NCI-H446 treated with DMSO at 0.1 percent for 48 hours (cell line): ENCODE measurements at places on chromosomes 1 and 21.
A peak's percentile ranks its signal among the peaks of the same experiment; 100 is the strongest.

- DNase-seq: no peak
Observed at GRCh38 chr1:212625781-212626450, 17.4 kb downstream of the ATF3 start.

- DNase-seq: no peak
Observed at GRCh38 chr1:228087771-228088251, 5.3 kb downstream of the ARF1 start.

GRCh38 chr1:213183036-213183672 is 132.1 kb downstream of the RPS6KC1 start:
- no peak for DNase-seq

DNA sequence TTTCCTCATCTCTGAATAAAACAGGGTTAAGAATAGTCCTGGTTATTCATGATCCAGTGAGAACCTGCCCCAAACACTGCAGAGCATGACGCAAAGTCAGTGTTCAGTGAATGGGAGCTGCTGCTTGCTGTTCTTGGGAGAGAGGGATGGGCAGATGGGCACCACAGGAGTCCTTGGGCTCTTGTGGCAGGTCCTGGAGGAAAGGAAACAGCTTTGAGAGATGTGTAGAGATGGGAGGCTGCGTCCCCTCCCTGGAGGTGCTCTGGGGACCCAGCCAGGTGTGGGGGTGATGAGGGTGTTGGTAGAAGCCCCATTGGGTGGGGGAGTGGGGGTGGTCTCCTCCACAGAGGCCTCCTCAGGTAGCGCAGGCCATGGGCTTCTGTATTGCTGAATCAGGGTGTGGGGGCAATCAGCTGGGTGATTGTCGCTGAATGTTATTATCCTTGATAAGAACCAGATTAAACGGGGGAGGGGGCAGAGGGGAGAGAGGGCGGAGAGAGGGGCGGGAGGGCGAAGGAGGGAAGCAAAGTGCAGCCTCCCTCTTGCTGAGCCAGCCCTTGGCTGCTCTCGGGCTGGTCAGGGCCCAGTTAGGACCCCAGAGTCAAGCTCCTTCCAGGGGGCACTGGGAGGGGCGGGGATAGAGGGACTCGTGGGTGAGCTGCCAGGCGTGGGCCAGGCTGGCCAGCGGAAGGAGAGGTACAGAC is 22.9 kb upstream of the CASZ1 start:
- no peak for DNase-seq

DNA sequence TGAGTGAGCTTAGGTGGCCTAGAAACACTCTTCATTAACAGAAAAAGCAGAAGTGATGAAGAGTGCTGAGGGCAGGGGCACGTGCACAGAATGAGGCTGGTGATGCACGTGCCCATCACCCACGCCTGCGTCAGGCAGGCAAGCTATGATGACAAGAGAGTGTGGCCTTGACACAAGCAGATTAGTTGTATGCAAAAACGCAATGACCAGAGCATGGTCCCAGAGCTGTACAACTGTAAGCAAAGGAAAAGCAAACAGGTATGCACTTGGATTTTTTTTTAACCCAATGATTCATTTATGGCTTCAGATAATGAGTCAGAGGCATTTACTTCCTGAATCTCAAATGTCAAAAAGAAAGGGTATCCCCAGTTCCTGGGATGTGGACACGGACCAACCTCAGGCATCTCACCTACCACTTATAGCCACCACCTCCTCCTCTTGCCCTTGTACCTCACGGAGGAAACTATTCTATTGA is 9.1 kb upstream of the TMEM61 start:
- DNase-seq: no peak

- no peak for DNase-seq
Observed at GRCh38 chr21:33618407-33618806, 23.1 kb downstream of the CRYZL1 start.

- no peak for DNase-seq
Observed at GRCh38 chr1:160859166-160859565, 3.5 kb downstream of the CD244 start.

GRCh38 chr1:52739699-52740467 is 13.6 kb downstream of the ZYG11B start:
- no peak for DNase-seq

- peak; percentile 24 for DNase-seq
Observed at GRCh38 chr1:208247696-208248095, 3.5 kb upstream of the PLXNA2 start.

DNA sequence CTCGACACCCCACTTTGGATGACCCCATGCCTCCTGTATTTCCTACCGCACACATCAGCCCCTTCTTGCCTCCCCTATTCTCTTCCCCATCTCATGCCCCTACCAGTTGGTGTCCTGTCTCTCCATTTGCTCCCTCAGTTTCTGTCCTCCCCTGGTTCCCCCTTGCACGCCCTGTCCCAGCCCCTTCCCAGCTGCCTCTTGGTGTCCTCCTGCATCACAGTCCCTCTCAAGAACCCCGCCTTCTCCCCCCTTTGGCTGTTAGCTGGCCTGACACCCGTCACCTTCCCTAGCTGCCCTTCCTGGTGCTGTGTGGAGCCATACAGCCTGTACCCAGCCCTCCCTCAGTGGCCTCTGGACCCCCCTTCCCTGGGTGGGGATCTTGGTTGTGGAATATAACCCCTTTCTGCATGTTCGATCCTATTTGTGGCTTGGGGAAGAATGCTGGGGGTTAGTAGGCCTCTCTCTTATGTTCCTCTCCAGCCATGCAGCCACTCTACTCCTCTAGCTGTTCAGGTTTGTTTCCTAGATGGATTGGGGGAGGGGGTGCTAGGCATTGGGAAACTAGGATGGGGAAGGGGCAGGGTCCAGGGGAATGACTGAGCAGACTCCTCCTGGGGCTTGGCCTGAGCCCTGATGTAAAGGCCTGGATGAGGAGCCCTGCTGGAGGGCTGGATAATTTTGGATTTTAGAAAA is 41.4 kb upstream of the NFASC start:
- DNase-seq: no peak

DNA sequence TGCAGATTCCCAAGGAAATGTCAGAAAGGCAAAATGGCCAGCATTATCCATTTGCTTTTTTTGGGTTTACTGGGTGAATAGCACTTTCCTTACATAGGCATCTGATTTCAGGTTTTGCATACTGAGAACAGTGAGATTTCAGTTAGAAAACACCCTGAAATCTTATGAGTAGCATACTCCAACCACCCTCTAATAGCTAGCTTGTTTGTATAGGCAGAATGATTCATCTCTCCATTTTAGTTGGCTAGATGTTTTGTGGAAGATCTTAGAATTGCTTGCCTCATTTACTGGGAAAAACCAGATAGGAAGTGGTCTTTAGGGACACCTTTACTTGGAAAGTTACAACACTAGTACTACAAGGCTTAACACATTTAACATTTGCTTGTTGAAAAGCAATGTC is 10.4 kb downstream of the KYAT3 start:
- DNase-seq: no peak

- no peak for DNase-seq
Observed at GRCh38 chr1:226990133-226990716, 50.1 kb downstream of the COQ8A start.

GRCh38 chr1:31866450-31867032 is 50.7 kb upstream of the SPOCD1 start:
- no peak for DNase-seq

GRCh38 chr1:23524716-23525401 is 6.2 kb downstream of the E2F2 start:
- DNase-seq: no peak

GRCh38 chr1:20753589-20753988 is 21.1 kb upstream of the SH2D5 start:
- no peak for DNase-seq

DNA sequence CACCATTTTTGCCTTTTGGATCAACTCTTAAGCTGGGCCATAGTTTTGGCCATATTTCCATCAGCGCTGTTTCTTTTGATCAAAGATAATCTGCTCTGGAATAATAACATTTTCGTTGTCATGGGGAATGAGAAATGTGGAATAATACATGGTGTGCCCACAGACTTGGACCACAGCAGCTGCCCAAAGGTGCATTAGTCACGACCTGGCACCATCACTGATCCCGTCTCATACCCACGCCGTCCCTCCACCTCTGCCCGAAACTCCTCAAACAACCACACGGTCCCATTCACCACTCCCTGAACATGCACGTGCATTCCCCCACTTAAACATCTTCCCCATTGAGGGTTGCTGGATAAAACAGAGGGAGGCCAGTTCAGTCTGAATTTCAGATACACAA is 76.9 kb downstream of the SLC66A1 start:
- no peak for DNase-seq

GRCh38 chr1:19460535-19461219 is 24.7 kb downstream of the CAPZB start:
- no peak for DNase-seq

- DNase-seq: no peak
Observed at GRCh38 chr1:193338194-193338593, 151.8 kb upstream of the B3GALT2 start.

- DNase-seq: no peak
Observed at GRCh38 chr1:88035578-88035977, 648.5 kb upstream of the PKN2 start.

- DNase-seq: no peak
Observed at GRCh38 chr1:230816018-230816417, 52.3 kb downstream of the C1orf198 start.

DNA sequence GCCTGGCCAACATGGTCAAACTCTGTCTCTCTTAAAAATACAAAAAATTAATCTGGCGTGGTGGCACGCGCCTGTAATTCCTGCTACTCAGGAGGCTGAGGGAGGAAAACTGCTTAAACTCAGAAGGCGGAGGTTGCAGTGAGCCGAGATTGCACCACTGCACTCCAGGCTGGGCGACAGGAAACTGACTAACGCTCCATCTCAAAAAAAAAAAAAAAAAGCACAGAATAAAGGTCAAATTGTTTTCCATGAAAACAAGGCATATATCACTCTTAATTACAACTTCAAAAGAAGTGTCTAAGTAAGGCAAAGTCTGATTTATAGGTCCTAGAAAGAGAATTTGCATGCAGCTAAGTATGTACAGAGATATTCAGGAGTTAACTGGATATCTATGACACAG is 25.6 kb downstream of the EYA3 start:
- no peak for DNase-seq

DNA sequence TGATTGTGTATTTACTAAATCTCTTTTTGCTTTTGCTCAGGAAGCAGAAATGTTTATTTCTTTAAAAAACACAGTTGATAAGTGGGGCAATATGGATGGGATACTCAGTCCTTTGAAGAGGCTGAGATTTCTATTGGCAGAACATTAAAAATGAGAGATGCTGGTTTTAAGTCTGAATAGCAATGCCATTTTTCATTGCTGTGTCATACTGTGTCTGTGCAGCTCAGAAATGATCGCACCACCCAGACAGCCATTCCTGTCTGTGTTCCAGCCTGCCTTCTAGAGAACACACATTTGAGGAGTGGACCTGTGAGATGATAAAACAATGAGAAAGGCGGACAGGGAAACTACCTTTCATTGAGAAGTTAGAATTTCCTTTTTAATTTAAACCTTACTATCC is 231.2 kb upstream of the USP24 start:
- no peak for DNase-seq

DNA sequence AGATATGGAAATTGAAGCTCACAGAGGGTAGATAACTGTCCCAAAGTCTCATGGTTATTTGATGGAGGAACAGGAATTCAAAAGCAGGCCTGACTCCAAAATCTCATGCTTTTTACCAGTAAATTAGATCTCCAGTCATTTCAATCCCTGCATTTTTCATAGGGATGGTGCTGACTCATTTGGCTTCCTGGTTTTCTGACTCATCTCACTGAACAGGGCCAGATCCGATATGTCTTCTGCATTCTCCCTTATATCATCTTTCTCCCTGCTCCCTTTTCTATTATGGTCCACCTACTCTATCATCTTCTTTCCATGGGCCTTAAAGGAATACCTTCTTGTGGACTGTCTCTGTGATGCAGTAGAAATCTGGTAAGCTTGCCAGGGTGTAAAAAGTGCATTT is 187.2 kb downstream of the FGGY start:
- peak; percentile 35 for DNase-seq

DNA sequence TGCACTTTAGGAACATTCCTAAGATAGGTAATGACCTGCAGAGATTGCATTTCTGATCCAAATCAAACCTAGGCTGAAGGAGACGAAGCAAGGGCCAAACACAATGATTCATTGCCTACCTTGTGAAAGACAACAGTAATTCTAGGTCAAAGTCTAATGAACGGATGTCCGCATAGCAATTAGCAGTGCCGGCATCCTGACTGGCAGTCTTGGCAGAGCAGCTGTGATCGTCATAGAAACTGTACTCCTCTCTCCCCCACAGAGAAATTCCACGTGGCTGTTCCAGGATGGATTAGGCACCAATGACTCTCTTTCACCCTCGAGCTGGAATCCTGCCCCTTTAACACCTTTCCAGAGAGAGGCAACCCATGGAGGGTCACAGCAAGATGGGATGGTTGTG is 28.9 kb upstream of the VAV3 start:
- peak; percentile 76 for DNase-seq

- DNase-seq: no peak
Observed at GRCh38 chr1:14598498-14599182, at the start of gene KAZN. TSS of gene KAZN (plus strand) at chr1:14598685.

DNA sequence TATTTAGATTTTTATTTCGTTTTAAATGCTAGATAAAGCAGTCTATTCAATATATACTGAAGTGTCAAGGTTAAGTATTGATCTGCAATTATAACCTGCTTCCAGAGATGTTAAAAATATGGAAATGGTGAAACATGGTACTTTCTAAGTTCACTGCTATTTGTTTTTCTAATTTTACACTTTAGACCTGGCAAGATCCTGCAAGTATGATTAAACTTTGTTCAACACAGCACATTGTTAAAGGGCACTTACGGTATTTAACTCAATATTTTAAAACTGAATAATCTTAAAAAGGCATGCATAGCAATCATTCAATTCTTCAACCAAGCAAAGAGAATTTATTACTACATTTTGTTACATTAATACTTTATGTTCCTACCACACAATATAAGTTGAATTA is 35.7 kb upstream of the ZZZ3 start:
- no peak for DNase-seq

DNA sequence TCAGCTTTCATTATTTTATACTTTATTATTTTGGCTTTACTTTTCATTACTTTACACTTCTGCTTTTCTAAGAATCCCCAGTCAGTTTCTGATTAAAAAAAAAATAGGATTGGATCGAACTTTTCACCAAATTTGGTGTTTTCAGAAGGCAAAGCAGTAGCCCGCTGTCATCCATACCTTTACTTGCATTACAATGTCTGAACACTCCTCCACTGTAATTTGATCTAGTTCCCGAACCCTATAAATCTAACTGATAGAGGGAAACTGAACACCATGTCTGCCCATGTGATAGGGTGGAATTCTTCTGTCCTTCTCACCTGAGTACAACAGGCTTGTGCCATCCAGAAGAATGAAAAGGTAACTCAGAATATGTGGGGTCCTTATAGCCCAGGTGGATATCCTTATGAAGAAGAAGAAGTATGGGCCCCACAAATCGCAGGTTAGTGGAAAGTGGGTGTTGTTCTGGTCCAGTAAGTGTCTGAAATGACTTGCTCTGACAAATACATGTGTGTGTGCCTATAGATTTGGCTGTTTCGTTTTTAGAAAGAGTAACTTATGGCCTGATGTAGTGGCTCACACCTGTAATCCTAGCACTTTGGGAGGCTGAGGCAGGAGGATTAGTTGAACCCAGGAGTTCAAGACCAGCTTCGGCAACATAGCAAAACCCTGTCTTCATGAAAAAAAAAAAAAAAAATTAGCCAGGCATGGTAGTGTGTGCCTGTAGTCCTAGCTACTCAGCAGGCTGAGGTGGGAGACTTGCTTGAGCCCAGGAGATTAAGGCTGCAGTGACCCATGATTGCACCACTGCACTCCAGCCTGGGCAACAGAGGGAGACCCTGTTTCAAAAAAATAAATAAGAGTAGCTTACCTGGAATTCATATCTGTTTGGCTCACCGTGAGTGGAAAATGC is 26.6 kb upstream of the CDC14A start:
- no peak for DNase-seq

GRCh38 chr1:214525535-214526019 is 25.8 kb downstream of the PTPN14 start:
- DNase-seq: no peak
